ENCODE measurements at places on chromosomes 2 and 18.

GRCh38 chr2:13858626-13859025, 773.9 kb upstream of the LRATD1 start:
- DNase-seq, result no peak

GRCh38 chr2:230430957-230431910, 15.2 kb downstream of the SP100 start:
- DNase-seq, result no peak

DNA sequence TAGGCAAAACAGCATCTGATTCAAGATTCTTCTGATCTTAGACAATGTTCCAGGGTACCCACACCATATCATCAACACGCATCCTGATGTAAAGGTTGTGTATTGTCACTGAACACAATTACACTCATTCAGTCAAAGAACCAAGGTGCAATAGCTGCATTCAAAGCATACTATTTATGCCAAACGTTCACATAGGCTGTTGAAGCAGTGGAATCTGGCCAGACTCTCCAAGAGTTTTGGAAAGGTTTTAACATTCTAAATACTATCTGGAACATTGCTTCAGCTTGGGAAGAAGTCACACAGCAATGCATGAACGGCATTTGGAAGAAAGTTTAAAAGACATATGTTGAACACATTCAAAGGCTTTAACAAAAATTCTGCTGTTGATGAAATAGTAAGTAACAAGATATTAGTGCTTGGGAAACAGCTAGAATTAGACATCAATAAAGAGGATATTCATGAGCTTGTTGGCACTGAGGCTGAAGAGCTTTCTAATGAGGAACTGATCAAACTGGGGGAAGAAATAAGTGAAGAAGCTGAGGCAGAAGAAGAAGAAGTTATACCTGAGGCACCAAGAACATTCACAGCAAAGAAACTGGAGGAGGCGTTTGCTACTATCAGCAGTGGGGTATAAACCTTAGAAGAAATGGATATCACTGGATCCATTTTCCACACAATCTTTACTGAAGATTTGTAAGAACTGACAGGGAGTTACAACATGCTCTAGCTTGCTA, 47.6 kb upstream of the MSH6 start:
- DNase-seq, result no peak

DNA sequence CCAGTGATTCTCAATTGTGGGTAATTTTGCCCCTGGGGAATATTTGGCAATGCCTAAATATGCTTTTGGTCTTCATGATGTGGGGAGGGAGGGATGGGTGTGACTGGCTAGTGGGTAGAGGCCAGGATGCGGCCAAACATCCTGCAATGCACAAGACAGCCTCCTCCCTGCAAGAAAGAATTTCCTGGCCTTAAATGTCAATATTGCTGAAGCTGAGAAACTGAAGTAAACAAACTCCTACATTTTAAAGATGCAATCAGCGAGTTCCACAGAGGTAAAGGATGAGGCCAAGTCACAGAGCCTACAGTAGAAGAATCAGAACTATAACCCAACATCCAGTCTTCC, 272.9 kb upstream of the EPHA4 start:
- no peak for DNase-seq

- DNase-seq, result no peak
Measured at GRCh38 chr2:158197940-158198339, 96.3 kb downstream of the UPP2 start.

DNA sequence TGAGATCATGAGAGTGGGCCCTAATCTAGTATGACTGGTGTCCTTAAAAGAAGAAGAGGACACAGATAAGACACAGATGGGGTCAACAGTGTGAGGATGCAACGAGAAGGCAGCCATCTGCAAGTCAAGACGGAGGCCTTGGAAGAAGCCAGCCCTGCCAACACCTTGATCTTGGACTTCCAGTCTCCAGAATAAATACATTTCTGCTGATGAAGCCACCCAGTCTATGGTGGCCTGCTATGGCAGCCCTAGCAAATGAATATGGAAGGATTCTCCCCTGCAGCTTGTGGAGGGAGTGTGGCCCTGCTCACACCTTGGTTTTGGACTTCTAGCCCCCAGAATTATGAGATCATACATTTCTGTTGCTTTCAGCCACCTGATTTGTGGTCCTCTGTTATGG, 12.3 kb downstream of the CTIF start:
- no peak for DNase-seq

DNA sequence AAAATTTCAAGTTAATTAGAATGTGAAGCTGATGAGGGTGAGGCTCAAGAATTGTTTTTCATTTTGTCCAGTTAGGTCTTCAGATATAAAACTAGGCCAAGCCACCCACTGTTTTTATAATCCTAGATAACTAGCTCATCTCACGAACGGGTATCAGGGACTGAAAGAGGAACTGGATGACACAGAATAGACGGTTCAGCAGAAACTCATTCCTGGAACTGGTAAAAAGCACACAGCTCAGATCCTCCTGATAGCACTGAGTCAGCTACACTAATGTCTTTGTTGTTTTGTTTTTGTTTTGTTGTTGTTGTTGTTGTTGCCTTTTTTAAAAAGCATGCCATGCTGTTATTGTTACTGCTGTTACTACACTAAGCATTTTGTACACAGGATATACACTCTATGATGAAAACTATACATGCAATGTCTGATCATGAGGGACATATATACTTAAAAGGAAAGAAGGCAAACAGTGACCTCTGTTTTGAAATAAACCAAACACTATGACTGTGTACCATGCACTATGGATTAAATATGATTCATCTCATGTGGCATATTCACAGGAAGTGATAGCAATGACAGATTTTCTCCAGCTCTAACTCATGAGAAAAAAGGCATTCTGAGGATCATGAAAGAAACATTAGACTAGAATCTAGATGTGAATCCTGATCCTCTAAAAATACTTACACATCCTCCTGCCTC, 437.6 kb downstream of the NCKAP5 start:
- DNase-seq, result no peak

DNA sequence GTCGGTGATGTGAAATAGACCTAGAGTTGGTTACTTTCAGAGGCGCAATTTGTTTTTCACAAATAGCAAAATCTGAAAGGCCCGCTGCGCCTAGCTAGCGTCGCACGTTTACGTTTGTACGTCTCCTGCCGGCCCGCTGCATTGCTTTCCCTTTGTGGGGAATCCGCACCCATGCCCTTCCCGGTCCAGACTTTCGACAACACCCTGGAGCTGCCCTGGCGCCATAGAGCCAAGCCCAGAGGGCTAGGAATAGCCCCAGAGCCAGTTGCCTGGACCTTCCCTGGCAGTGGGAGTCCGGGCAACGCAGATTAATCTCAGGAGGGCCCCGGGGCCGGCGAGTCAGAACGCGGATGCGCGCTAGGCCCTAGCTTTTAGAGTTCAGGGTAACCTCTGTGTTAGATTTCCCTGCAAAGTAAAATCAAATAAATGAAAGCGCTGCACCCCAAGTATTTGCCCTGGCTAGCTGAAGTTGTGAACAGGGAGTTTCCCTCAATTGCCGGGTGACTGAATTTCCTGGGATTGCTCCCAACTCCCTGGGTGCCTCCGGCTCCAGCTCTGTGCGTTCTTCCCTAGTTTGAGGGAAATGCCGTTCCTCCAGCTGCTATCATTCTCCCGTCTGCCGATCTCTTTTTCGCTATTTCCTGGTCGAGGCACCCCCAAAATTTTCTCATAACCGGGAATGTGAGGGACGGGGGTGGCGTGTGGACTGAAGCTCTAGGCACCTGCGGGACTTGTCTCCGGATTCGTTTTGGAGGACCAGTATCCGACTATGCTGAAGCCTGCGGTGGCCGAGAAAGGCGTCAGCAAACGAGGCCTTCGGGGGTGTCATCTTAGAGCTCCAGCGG, 1.2 kb upstream of the EN1 start:
- no peak for DNase-seq

DNA sequence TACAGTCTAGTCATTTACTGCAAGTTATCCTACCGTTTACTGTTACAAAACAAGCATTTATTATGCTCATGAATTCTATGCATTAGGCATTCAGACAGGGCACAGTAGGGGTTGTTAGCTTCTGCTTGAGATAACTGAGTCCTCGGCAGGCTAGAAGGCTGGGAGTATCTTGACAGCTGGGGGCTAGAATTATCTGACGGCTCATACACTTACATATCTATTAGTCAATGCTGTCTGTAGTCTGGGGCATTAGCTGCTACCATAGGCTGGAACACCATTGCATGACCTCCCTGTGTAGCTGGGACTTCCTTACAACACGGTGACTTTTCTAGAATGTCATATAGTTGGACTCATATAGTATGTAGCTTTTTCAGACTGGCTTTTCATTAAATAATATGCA, 61.9 kb upstream of the ALK start:
- DNase-seq, result no peak

DNA sequence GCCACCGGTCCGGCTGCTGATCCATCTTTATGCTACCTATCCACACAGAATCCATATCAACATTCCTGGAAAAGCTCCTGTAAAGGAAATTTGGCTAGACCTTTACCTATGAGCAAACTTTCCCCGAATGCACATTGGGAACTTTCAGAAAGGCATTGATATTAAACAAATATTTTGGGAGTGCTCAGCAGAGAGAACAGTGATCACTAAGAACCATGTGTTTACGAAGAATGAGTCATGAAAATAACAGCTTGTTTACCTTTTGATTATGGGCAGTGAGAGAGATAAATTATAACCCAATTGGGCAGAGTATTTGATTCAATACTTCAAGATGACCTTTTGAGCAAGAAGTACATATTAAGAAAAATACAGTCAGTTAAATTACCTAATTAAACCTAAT, 189.7 kb upstream of the CDH2 start:
- DNase-seq, result no peak

- peak; percentile 11 for DNase-seq
Measured at GRCh38 chr2:85900366-85900765, 11.6 kb upstream of the ST3GAL5 start.

- no peak for DNase-seq
Measured at GRCh38 chr2:105510761-105511528, 112.1 kb upstream of the FHL2 start.

DNA sequence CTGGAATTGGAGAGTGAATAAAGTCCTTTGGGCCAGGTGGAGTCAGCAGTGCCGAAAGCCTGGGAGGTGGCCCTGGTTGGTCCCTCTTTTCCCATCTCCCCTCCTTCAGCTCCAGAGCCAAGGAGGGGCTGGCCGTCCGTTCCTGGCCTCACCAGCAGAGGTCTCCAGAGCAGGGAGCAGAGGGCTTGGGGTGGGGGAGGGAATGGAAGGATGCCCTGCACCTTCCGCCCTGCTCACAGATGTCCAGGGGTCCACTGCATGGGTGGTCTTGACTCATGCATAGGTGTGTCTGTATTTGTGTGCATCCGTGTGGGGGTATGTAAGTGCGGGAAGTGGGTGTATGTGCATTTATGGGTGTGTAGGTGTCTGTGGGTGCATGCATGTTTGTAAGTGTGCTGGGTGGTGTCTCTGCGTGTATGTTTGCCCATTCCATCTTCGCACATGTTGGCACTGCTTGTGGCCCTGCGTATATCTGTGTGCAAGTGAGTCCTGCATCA, 201.8 kb downstream of the ZFP36L2 start:
- no peak for DNase-seq

DNA sequence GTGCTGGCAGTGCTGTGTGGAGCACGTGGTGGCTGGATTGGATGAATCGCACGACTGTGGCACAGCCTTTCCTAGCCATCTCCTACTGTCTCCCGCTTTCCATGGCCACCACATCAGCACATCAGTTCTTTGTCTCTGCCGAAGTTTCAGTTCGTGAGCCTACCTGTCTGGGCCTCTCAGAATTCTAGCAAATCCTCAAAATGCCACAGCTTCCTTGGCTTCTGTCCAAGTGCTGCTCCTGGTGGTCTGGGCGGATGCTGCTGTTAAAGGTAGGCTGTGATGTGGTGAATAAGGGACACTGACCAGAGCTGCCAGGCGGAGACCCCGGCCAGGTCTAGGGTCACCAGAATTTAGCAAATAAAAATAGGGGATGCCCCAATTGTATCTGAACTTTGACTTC, 237.4 kb downstream of the LPIN1 start:
- DNase-seq, result no peak

- DNase-seq, result no peak
Measured at GRCh38 chr18:69162649-69163048, 238.0 kb upstream of the DOK6 start.

DNA sequence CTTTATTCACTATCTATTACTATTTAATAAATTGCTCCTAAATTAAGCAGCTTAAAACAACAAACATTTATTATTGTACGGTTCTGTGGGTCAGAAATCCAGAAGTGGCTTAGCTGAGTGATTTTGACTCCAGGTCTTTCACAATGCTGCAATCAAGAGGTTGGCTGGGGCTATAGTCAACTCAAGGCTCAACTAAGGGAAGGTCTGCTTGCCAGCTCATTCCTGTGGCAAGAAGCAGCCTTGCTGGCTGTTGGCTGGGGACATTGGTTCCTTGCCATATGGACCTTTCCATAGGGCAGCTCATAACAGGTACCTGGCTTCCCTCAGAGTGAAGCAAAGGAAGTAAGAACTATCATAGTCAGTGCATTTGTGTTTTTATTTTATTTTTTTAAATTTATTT, 5.0 kb upstream of the MRPL19 start:
- no peak for DNase-seq

DNA sequence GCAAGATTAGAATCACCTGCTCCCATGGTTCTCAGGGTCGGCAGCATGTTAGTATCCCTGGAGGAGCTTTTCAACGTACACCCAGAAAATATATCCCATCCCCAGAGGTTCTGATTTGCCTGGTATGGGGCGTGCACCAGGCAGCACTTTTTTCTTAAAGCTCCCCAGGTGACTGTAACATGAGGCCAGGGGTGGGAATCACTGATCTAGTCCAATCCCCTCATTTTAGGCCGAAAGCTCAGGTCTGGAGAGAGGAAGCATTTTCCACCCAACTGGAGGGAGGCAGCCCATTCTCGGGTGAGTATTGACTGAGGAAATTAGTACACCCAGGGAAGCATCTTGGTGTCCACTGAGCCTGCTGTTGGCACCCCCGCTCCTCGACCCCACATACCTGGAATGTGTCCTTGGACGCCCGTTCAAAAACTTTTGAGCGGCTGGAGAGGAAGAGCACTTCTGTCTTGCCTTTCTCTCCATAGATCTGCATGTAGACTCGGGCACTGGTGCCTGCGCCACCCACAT, 94.3 kb downstream of the LOXHD1 start:
- DNase-seq, result no peak

DNA sequence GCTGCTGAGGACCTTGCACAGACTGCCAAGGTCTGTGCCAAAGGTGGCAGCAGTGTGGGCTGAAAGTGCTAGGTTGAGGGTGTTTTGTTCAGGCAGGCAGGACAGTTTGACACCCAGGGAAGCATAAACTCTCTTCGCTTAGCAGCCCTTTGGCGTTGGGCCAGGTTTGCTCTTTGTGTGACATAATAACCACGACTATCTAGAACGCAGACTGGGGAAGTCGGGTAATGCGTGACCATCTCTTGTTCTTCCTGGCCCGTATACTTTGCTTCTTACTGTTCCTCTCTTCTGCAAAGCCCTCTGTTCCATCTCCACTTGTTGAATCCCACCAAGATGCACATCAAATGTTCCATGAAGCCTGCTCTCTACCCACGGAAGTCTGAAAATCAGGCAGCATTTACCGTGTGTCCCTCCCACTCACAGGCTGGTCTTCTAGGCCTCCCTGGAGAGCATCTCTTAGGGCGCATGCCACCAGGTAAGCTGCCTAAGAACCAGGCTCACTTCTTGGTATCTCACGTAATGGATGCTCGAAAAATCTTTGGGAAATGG, 96.7 kb upstream of the LMAN1 start:
- DNase-seq, result no peak

Measured in naive thymus-derived CD4-positive, alpha-beta T cell (primary cell).